Suppressor macrophage treated with lipopolysaccharide for 1 hour (primary cell): ENCODE measurements at places on chromosomes 6 and 20.

GRCh38 chr6:7106752-7107577 lies 796 bp upstream of the RREB1 start:
- DNase-seq: peak; percentile 63

DNA sequence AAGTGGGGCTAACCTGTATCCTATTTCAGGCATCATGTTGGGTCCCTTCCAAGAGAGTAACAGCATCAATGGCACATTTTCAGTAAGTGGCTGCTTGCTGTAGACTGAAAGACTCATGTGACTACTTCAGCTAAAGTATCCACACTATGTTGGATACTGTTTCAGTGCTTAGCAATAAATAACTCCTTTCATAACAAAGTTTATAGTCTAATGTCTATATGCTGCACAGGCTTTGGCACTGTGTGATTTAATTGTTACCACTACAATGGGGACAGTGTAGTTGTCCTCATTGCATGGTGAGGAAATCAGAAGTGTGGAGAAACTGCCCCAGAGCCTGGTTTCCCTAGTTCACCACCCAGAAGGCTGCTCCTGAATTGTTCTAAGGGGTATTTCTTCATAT lies 318.0 kb upstream of the PTCHD4 start:
- DNase-seq: no peak

DNA sequence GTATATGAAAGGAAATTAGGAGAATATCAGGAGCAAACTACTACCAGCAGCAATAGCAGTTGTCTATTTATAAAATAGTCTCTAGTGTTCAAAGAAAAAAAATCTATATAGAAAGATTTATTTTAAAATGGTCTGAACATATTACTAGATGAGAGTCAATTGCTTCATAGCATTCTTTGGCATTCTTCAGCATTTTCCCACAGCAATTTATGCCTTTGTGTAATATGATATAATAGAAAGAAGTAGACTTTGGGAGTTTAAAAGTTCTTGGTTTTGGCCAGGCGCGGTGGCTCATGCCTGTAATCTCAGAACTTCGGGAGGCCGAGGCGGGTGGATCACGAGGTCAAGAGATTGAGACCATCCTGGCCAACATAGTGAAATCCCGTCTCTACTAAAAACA lies 157.0 kb upstream of the PLN start:
- no peak for DNase-seq

GRCh38 chr20:23266530-23267398 lies 83.8 kb upstream of the NXT1 start:
- DNase-seq: no peak

- DNase-seq: no peak
These were observed 12.9 kb downstream of the MDGA1 start for GRCh38 chr6:37684801-37685200.

GRCh38 chr6:17452096-17452495 lies 58.7 kb downstream of the CAP2 start:
- DNase-seq: no peak

DNA sequence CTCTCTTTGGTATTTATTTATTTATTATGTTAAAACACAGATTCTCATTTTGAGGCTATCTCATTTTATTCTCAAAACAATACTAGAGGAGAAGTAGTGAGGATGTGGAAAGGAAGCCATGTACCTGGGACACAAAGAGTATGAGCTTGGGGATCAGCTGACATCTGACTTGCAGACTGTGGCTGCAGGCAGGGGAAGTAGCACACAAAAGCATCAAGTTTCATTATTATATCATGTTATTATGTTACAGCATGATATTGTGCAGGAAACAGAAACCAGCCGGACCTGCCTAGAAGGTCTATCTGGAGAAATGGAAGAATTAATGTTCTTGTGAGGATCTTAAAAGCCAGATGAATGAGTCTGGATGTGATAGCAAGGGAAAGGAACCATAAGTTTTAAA lies 248.2 kb downstream of the KHDC1L start:
- peak; percentile 24 for DNase-seq

DNA sequence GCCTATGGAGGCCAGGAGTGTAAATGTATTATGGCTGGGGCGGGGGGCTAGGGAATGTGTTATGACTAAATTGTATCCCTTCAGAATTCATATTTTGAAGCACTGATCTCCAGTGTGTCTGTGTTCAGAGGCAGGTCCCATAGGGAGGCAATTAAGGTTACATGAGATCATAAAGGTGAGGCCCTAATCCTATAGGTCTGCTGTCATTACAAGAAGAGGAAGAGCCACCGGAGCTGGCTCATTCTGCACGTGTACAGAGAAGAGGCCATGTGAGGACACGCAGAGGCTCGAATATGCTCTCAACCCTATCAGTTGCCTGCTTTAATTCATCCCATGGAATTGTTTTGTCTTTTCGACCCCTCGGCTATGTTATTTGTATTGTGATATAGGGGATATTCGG lies 76.9 kb downstream of the VTA1 start:
- no peak for DNase-seq

GRCh38 chr20:45368221-45368980 lies 5.4 kb downstream of the SYS1 start:
- DNase-seq: peak; percentile 69
